ENCODE measurements at places on chromosomes 3 and 15. TPM values are rescaled to one million over a fixed set of nuclear protein-coding genes. Genes with fewer than 3 reads are reported as not detected.

The HYAL1 gene
- total RNA-seq: 7.6 TPM

The ZPLD1 gene
- total RNA-seq: not detected

The PARP15 gene
- total RNA-seq: 0.38 TPM

The VGLL3 gene
- total RNA-seq: 0.76 TPM

The PDZRN3 gene
- total RNA-seq: 0.19 TPM

The TUSC7 gene
- not detected for total RNA-seq

The GNAT1 gene
- total RNA-seq: not detected

The CYP1A2 gene
- not detected for total RNA-seq

The KPNA4 gene
- total RNA-seq: 37.7 TPM

The FOXL2NB gene
- total RNA-seq: not detected

The P2RY1 gene
- total RNA-seq: 0.76 TPM

The IQCF5 gene
- not detected for total RNA-seq

The EIF4E3 gene
- total RNA-seq: 1.9 TPM

The VIPR1 gene
- total RNA-seq: 0.25 TPM

The TM6SF1 gene
- total RNA-seq: 19.6 TPM

The TGM5 gene
- total RNA-seq: not detected

The PTPRG gene
- total RNA-seq: 22.5 TPM

The PEX5L gene
- total RNA-seq: not detected

The RTP3 gene
- total RNA-seq: not detected

The MRPL47 gene
- total RNA-seq: 25.1 TPM

The A4GNT gene
- not detected for total RNA-seq

The CHRNB4 gene
- not detected for total RNA-seq

The CLPX gene
- 32.1 TPM for total RNA-seq

The WDR73 gene
- total RNA-seq: 25.7 TPM

The ANKRD34C gene
- total RNA-seq: not detected

The GPR15 gene
- not detected for total RNA-seq

Measured in bladder microvascular endothelial cell (primary cell).